ENCODE measurements at places on chromosomes 6 and 20.

GRCh38 chr6:84227044-84227433 is 404 bp downstream of the CEP162 start:
- no peak for DNase-seq

DNA sequence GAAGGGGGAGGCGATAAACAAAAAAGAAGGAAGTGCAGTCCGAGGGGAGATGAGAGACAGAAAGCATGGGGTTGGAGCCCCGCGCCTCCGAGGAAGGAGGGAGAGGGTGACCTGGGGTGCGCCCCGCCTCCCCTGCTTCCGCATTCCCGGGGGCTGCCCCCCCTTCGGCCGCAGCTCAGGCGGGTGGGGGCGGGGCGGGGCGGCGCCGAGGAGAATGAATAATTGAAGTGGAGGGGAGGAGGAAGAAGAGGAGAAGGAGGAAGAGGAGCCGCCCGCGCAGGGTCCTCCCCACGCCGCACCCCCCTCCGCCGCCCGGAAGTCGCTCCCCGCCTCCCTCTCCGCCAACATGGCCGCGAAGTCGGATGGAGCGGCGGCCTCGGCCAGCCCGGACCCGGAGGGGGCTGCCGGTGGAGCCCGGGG is at the start of gene XKR7:
TSS of gene XKR7 (plus strand) at position 322 of the 420 bp plus-strand sequence. CDS start at position 347, 25 bp downstream.
- DNase-seq, result no peak

DNA sequence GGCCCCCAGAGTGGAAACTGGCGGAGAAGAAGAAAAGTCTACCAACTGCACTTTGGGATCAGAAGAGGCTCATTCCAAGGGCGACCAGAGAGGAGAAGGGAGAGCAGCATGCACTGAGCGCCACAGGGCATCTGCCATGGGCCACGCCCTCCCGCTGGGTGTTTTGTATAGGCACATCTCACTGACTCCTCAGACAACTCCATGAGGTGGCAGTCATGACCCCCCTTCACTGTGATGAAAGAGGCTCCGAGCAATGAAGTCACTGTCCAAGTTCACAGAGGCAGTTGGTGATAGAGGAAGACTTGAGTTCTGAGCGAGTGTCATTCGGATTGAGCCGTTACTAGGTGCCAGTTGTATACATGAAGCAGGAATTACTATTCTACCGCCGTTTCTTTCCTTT is 15.4 kb downstream of the BPIFB1 start:
- DNase-seq, result no peak

DNA sequence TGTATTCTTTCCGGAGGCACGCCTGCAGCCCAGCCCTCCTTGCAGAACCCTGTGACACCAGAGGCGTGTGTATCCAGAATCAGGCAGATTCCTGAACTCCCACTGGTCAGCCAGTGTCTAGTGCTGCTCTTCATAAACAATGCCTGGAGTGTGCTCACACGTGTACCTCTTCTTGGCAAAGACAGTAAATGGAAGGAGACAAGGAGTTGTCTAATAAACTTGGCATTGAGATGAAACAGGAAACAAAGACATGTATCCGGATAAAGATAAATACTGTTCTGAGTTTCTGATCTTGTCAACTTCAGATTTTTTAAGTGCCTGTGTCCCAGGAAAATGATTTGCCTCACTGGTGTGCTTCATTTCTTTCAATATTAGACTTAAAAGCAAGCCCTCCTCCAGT is 1.7 kb downstream of the RPS6KA2 start:
- DNase-seq, result no peak

- DNase-seq, result no peak
Measured at GRCh38 chr6:97055743-97056142, 131.2 kb downstream of the KLHL32 start.

GRCh38 chr6:28643017-28643740 is 117.5 kb downstream of the GPX5 start:
- DNase-seq, result peak; percentile 36

DNA sequence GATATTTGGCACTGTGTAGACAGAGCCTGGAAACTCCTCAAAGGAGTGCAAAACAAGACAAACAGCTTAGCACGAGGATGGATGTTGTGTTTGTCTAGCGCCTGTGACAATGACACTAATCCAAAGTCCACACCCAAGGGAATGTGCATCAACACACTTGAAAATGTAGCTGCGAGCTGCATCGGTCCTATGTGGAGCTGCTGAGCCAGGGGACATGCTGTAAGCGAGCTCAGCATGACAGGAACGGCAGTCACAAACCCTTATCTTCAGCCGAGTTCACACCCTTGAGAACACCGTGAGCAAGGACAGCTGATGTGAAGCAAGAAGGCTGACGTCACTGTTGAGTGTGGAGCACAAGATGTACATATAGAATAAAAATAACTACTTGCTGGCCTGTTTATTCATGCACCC is 684.3 kb downstream of the QKI start:
- DNase-seq, result no peak

DNA sequence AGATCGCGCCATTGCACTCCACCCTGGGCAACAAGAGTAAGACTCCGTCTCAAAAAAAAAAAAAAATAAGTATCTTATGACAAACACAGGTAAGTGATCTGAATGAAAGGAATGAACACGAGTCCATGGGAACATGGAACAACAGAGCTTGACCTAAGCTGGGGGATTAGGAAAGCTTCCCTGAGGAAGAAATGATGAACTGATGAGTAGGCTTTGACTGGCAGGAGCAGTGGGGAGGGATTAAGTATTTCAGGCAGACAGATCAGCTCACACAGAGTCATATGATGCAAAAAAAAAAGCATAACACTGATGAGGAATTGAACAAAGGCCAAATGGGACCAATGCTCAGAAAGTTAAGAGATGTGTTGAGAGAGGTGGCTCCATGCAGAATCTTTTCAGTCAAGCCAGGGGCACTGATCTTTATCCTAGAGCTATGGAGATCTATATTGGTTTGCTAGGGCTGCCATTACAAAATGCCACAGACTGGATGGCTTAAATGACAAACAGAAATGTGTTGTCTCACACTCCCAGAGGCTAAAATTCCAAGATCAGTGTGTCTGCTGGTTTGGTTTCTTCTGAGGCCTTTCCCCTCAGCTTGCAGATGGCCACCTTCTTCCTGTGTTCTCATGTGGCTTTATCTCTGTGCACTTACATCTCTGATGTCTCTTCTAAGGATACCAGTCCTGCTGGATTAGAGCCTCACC is 85.6 kb downstream of the ANKRD6 start:
- no peak for DNase-seq

- DNase-seq, result peak; percentile 34
Measured at GRCh38 chr6:125346926-125347563, 45.3 kb upstream of the HDDC2 start.

DNA sequence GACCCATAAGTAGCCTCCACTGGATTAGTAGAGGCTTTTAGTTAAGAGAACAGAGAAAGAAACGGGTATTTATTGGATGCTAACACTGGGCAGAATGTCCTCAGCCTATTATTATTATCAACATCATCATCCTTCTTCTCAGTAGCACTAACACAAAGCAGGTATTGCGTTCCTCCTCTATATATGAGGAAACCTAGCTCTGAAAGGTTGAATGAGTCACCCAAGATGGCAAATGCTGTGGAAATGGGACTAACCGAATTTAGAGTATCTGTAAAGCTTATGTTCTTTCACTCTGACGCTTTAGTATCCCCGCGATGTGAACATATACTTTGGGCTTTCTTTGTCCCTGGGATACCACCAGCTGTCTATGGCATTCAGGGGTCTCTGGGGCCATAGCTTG is 77.0 kb downstream of the ADTRP start:
- no peak for DNase-seq

DNA sequence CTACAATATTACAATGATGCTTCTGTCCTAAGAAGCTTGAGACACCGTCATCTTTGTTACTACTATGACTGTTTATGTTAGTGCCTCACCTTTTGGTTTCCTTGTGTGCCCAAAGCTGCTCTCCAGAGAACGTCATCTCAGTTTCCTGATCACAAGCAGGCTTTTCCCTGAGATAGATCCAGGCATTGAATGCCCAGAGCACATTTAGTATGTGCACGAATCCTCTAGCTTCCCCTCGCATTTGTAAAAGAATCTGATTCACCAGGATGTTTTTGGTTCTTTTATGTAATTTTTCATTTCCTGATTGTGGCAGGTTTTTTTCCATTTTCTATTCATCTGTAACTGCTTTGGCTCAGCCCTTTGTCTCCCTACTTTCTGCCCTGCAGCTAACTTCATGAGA is 100.2 kb upstream of the TMEM181 start:
- DNase-seq, result no peak

Data from GM06990 (cell line).